ENCODE measurements at places on chromosomes 16 and 17.

DNA sequence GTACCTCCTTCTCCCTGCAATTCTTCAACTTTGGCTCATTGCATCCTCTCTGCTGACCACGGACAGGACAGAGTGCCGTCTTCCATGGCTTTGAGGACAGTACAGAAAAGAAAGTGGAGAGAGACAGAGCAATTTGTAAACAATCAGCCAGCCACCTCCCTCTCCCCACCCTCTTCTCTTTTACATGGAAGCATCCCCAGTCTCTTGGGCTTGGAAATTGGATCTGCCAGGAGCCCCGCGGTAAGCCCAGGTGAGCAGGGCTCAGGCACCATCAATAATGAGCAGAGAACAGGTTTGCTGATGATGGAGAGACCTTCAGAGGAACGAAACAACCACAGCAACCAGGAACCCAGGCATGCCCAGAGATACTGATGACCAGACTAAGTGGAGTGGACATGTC is 194.9 kb upstream of the TNRC6C start:
- no peak for DNase-seq

DNA sequence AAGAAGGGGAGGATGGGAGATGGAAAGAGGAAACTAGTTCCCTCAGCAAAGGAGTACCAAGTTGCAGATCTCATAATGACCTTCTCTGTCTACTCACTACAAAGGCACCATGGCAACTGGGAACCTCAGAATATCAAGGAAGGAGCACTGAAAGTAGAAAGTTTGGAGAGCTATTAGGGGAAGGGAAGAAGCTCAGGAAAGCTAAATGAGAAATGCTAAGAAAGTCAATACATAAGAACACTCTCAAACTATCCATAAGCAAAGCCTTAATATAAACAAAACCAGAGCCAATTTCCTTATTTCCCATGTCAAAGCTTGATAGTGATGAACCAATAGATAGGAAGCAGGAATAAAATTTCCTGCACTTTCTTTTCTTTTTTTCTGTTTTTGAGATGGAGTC is 57.9 kb upstream of the C17orf78 start:
- DNase-seq, result no peak

- no peak for DNase-seq
These were observed 126.4 kb upstream of the ANKFN1 start for GRCh38 chr17:56026915-56027314.

- DNase-seq, result no peak
These were observed 92.5 kb upstream of the RBL2 start for GRCh38 chr16:53341792-53342191.

DNA sequence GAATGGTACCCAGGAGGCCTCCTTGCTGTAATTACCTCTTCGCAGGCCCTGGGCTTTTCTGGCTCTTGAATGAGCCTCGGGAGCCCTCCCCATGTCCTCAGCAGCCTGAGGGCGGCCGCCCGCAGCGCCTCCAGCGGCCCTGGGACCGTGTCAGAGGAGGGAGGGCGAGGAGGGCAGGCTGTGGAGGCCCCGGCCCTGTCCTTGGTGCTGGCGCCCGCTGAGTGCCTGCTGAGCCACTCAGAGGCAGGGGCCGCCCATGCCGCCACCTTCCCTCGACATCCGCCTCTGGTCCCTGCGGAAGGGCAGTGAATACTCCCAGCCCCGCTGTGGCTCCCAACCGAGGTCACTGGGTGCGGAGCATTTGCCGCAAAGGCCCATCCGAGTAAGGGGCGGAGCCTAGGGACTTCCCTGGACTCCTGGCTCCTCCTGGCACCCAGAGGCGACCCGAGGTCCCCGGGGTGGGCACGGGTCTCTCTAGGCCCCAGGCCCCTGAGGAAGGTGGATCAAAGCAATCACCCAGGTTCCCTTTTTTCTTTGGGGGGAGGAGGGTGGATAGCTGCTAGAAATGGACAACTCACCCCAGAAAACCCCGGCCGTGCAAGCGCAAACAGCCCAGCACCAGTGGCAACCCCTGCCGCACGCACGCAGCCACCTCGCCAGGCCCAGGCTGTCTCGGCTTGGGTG is 2.8 kb downstream of the RBFOX3 start:
- no peak for DNase-seq

DNA sequence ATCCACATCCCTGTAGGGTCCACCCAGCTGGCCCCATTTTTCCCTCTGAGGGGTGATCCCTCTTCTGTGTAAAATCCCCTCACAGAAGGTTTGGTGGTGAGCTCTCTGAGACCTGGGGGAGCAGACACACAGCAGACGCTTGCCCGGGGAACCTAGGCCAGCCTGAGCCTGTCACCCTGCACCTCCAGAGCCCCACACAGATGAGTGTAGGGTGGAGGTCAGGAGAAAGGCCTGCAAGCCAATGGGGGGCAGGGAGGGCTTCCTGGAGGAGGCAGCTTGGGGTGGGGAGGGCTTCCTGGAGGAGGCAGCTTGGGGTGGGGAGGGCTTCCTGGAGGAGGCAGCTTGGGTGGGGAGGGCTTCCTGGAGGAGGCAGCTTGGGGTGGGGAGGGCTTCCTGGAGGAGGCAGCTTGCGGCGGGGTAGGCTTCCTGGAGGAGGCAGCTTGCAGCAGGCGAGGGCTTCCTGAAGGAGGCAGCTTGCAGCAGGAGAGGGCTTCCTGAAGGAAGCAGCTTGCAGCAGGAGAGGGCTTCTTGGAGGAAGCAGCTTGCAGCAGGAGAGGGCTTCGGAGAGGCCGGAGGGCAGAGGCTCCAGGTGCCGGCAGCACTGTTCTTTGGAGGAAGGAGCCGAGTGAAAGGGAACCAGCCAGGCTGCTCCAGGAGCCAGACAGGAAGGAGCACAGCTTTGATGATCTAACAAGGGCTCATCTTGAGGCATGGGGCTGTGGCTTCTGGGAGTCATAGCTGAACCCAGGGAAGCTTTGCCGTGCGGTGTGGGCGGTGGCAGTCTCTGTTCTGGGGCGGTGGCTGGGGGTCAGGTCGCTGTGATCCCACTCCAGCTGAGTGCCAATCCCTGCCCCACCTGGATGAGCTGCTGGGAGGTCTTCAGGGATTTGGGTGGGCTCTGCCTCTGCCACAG is 83.7 kb upstream of the ZNF469 start:
- DNase-seq, result no peak

DNA sequence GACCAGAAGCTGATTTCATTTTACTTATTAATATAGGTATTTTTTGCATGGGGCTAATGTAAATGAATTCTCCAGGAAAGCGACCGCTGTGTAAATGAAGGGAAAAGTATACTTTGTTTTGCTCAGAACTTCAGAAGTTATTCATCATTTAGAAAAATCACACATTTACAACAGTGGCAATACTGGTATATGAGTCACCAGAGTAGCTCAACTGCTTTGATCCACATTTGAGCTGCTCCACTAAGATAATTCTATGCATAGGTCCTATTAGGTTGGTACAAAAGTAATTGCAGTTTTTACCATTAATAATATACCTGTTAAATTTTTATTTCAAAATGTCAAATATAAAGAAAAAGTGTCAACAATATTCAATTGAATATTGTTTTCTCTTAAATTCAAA is 22.9 kb upstream of the DYNLRB2 start:
- DNase-seq, result no peak

DNA sequence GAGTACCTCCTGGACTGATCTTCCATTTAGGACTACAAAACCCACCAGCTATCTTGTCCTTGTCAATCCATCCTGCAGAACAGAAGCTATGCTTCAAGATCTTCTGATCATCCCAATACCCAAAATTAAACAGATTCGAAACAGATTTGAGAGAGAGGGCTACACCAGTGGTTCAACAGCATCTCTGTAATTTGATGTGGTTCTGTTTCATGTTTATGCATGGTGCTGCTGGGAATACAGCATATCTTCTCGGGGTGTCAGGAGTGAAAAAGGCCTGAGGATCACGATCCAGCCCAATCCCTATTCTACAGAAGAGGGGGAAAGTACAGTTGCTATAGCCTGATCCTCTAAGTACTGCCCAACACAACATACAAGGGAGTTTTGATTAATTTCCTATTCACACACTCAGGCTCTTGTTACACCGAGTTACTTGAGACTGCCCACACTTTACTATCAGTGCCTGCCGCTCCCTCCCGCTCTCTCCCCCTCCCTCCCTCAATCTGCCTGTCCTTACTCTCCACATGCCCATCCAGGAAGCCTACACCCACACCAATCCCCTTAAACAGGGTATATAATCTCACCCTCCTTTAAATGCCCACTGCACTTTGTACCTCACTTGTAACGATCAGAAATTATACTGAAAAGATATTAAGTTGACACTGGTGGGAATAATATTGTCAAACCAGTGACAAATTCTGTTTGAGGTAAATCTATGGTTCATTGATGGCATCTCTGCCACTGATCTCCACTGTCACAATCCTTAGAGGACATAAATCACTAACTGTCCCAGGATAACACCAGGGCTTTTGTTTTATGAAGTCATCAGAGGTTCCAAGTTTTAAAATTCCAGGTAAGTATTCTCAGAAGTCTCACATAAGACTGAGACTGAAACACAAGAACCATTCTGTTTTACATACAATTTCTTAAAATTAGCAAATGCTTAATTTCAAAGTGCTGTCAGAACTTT is 89.3 kb upstream of the PLEKHM1 start:
- no peak for DNase-seq

GRCh38 chr16:85162478-85163277 is 50.4 kb upstream of the CIBAR2 start:
- DNase-seq, result no peak
